ENCODE measurements at places on chromosomes 7 and 10.

DNA sequence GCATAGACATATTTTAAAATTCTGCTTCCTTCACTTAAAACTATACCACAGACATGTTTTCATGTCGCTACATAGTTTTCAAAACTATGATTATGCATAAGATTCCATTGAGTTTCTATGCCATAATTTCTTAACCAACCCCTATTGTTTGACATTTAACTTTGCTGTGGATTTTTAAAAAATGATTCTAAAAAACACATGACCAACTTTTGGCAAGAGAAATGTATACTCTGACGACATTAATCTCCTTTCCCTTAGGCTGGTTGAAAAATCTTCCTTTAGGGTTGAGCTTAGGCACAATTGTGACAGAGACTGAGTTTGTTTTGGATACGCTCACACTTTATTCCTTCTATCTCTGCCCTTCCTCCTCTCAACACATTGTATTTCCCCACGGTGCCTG is 14.9 kb downstream of the CREB5 start:
- no peak for DNase-seq

DNA sequence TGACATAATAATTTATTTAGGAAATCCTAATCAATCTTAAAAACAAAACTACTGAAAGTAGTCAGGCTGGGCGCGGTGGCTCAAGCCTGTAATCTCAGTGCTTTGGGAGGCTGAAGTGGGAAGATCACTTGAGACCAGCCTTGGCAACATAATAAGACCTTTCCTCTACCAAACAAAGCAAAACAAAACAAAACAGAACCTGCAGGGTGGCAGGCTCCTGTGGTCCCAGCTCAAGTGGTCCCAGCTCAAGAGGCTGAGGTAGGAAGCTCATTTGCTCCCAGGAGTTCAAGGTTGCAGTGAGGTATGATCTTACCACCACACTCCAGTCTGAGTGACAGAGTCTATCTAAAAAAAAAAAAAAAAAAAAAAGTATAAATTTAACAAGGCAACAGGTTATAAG is 748.0 kb downstream of the CNTNAP2 start:
- DNase-seq: no peak

GRCh38 chr10:6386346-6386745 is 183.6 kb downstream of the PFKFB3 start:
- no peak for DNase-seq

DNA sequence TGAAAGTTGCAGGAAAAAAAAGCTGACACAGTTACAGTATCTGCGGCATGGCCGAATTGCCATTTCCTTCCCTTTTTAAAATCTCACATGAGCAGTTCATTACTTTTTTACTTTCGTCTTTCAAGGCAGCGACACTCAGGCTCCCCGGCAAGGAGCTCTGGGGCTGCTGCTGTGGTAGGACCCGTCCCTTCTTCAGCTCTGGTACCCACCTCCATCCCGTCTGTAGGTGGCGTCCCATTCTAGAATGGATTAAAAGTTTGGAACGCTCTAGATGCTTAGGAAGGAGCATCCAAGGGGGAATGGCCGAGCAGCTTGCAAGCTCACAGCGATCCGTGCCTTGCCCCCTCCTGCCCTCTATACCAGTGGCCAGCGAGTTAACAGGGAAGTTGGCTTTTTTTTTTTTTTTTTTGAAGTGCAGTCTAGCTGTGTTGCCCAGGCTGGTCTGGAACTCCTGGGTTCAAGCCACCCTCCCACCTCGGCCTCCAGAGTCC is 22.8 kb upstream of the TTYH3 start:
- no peak for DNase-seq

DNA sequence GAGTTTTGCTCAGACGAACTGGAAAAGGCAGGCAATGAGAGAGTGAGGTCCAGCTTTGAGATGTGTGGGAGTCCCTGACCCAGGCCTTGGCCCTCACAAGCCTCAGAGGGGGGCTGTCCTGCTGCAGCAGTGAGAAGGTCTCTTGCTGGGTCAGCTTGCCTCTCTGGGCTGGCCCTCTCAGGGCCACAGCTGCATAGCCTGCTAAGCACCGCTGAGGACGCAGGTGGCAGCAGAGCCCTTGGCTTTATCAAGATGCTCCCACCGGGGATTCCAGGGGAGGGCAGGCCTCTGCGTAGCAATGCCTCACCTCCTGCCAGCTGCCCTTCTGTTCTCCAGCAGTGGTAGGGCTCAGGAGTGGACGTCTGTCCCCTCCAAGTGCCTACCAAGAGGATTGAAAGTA is 128.7 kb downstream of the COBL start:
- DNase-seq: no peak

DNA sequence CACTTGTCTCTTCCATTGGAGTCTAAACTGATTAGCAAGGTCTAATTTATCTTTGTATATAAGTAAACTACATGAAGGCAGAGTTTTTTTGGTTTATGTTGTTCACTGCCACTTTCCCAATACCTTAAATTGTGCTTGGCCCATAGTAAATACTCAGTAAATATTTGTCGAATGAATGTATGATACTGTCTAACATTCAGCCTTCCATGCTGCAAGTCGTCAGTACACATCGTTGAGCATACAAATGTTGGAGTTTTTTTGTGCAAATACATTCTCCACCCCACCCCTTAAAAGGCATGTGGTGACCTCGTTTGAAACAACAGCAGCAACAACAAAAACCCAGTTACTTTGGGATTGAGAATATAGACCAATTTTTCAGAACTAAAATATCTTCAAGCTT is 17.4 kb upstream of the IGF2BP3 start:
- no peak for DNase-seq

DNA sequence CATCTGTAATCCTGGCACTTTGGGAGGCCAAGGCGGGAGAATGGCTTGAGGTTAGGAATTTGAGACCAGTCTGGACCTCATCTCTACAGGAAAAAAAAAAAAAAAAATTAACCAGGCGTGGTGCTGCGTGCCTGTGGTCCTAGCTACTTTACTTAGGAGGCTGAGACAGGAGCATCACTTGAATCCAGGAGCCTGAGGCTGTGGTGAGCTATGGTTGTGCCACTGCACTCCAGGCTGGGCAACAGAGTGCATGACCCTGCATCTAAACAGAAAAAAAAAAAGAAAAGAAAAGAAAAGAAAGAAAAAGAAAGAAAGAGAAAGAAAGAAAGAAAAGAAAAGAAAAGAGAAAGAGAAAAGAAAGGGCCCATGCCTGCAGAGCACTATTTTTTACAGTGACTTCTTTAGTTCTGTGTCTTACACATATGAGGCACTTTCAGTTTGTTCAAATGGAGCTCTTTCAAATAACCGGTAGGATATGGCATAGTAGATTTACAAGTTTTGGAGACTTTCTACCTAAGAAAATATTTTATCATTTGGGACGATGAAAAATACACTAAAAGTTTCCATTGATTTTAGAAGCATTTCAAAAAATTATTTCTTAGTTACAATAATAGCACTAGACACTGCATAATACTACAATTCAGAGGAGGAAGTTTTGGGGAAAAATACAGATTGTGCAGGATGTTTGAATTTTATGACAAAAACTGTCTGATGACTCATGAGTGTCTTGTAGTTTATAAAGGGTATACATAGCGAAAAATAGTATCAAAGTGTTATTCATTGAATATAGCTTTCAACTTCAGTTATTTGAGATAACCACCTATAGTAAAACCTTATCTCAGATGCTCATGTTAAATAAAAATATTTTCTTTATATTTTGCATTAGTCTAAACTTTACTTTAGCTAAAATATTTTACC is 75.9 kb downstream of the MDFIC start:
- no peak for DNase-seq

- no peak for DNase-seq
These were observed 5.7 kb downstream of the TNS3 start for GRCh38 chr7:47576031-47576865.

DNA sequence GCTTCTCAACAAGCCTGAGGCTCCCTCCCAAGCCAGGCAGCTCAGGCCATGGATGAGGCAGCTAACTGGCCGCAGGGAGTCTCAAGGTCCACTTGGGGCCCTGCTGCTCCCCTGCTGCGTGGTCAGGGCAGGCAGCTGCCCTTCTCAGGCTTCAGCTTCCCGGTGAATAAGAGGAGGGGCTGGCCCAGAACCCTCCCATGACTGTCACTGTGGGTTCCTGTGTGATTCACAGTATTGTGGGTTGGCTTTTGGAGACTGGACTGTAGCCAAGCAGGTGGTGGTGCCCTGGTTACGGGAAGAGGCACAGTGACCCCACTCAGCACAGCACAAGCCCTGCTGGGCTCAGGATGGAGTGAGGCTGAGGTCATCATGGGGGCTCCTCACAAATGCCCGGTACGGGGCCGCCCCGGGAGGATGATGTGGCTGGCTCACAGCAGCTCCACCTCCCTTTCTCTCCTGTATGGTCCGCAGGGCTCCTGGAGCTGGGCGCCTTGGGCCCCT is 189.8 kb downstream of the HECW1 start:
- DNase-seq: peak; percentile 62

DNA sequence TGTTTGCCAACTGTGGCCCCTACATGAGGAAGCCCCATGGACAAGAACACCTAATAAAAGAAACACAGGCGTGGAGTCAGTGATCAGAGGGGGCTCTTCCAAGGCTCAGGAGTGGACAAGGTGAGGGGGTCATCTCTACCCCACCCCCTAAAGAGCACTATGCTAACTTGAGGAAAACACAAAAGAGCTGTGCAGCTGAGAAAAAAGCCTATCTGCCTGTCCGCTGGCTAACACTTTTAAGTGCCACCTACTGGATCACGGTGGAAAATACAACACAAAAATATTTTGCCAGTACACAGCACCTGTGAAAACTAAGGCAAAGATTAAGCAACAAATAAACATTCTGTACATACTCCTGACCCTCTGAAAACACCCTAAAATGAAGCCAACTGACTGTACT is 53.1 kb upstream of the COBL start:
- no peak for DNase-seq

DNA sequence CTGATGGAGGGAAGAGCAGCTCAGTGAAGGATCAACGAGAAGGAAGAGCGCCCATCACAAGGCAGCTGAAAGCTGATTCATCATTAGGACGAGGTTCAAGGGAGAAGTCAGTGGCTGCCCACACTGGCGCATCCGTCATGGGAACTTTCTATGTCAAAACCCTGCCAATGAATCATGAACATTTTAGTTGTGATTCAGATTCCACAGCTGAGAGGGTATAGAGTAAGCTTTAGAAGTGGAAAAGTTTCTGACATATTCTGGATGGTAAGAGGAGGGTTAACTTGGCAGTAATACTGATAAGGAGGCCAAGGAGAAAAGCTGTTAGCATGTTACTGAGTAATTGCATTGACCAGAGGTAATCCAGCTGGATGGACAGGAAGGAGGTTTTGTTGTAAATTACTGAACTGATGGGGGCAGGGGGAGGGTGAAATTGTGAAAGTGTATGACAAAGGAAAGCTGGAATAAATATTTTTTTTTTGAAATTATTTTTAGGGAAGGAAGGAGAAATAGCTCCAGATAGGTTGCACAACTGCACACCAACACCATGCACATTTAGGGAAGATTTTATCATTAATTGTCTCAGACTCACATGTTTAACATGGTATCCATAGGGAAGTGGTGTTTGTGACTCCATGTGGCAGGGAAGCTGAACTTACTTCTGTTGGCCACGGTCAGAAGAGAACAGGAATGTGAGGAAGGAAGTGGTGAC is 78.3 kb upstream of the NRP1 start:
- peak; percentile 95 for DNase-seq

DNA sequence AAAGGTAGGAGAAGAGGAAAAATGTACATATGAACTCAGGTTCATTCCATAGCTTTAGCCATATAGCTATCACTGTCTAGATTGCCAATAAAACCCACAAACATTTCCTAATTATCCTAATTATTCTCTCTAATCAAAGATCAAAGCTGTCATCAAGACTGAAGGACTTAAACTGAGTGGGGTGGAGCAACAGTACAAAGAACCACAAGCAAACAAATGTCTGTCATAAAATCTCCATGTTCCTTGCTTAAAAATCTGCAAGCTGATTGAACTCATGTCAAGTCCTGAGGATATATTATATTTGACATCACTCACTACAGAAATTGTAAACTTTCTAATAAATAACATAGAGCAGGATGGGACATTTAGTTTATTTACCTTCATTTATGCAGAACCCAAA is 315.9 kb downstream of the SNX13 start:
- DNase-seq: no peak

DNA sequence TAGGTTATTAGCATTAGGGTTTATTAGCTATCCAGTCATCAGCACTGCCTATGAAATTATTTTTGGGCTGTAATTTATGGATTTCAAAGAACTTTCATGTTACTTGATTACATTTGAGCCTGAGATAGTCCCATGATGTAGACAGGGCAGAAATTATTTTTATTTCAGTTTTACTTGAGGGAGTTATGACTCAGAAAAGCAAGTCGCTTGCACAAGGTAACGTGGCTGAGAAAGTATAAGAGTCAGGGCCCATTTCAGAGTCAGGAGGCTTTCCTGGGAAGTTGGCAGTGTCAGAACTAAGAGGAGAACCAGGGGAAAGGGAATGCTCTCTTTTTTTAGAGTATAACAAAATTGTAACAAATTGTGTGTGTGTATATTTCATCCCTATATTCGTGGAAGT is 16.5 kb downstream of the GATA3 start:
- DNase-seq: no peak

DNA sequence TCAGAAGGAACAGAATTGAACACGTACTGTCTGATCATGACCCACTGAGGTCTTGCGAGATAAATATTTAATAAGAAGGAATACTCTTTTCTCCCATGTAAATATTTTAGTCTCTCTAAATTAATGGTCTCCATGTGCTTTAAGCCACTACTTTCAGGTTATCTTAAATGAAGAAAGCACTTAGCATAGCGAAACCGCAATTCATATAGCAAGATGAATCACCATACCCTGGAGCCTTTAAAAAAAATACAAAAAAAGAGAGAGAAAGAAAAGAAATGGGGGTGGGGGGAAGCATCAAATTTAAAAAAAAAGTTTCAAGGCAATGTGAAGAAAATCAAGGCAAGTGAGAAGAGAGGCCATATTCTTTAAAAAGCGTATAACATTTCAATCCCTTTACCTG is 82.5 kb downstream of the CTTNBP2 start:
- no peak for DNase-seq

- peak; percentile 78 for DNase-seq
These were observed 121.8 kb downstream of the KMT2C start for GRCh38 chr7:152313831-152314604.

- no peak for DNase-seq
These were observed 42.9 kb upstream of the FGL2 start for GRCh38 chr7:77242554-77242953.

GRCh38 chr10:44818041-44818649 is 93.0 kb upstream of the TMEM72 start:
- no peak for DNase-seq

DNA sequence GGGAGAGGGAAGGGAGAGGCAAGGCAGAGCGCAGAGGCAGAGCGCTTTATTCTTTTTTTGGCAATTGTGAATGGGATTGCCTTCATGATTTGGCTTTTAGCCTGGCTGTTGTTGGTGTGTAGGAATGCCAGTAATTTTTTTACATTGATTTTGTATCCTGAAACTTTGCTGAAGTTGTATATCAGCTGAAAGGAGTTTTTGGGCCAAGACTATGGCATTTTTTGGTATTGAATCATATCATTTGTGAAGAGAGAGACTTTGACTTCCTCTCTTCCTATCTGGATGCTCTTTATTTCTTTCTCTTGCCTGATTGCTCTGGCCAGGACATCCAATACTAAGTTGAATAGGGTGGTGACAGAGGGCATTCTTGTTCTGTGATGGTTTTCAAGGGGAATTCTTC is 291.3 kb downstream of the REEP3 start:
- no peak for DNase-seq
